ENCODE measurements at places on chromosomes 2 and 18. TPM values are rescaled to one million over a fixed set of nuclear protein-coding genes. Genes with fewer than 3 reads are reported as not detected.

Gene NR4A2
- total RNA-seq, result 62.0 TPM

- no peak for DNase-seq
Observed at GRCh38 chr2:177545981-177546585, 153.5 kb downstream of the AGPS start.

Gene ESCO1
- 19.1 TPM for total RNA-seq

Gene DNAH6
- total RNA-seq, result 0.42 TPM

DNA sequence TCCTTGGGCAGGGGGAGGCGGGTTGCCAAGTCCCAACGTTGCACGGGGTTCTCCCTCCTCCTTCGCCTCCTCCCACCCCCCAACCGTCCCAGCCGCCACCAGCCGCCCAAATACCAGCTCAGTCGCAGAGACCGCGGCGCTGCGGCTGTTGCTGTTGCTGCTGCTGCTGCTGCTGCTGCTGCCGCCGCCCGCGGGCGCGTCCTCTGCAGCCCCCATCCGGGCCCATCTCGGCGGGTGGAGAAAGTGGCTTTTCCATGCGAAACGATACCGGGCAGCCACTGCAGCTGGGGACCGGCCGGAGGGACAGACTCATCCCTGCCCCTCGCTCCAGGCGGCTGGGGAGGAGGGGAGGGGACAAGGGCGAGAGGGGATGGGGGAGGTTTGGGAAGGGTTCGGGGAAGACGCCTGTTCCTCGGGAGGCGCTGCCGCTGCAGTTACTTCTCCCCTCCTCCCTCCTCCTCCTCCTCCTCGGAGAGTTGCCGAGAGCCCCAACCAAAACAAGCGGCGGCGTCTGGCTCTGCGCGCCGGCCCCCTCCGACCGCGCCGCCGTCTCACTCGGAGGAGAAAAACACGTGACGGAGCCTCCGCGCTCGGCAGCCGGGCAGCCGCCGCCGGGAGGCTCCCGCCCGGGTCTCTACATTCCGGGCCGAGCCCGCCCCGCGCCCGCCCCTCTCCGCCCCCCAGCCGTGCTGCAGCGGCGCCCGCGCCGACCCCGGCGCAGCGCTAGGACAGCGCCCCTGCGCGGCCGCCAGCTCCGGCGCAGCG, at the start of gene IRS1:
Gene IRS1 (minus strand): TSS at position 610 of the 765 bp plus-strand sequence. CDS start 1,082 bp downstream, outside the sequence.
- DNase-seq, result peak; percentile 92

Gene CDK15
- total RNA-seq, result 3.9 TPM

GRCh38 chr2:172861098-172861497, 125.5 kb downstream of the RAPGEF4 start:
- DNase-seq, result no peak

GRCh38 chr2:25034081-25034480, 7.8 kb upstream of the EFR3B start:
- DNase-seq, result no peak

GRCh38 chr2:240997141-240997855, 1.1 kb upstream of the SNED1 start:
- DNase-seq, result peak; percentile 78

- DNase-seq, result peak; percentile 48
Observed at GRCh38 chr18:48455555-48456478, 46.6 kb upstream of the ZBTB7C start.

Gene SPDYA
- total RNA-seq, result 5.3 TPM

DNA sequence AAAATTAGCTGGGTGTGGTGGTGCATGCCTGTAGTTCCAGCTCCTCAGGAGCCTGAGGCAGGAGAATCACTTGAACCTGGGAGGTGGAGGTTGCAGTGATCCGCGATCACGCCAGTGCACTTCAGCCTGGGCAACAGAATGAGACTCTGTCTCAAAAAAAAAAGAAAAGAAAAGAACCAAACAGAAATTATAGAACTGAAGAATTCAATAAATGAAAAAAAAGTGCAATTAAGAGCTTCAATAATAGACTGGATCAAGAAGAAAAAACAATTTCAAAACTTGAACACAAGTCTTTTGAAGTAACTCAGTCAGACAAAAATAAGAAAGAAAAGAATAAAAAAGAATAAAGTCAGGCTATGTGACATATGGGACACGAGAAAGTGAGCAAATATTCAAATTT, 175.8 kb upstream of the ZSWIM2 start:
- no peak for DNase-seq

Data from aorta (tissue), 5 donors.